ENCODE measurements at places on chromosomes 12 and 14.

GRCh38 chr12:26891704-26892103, 46.1 kb downstream of the INTS13 start:
- no peak for DNase-seq

DNA sequence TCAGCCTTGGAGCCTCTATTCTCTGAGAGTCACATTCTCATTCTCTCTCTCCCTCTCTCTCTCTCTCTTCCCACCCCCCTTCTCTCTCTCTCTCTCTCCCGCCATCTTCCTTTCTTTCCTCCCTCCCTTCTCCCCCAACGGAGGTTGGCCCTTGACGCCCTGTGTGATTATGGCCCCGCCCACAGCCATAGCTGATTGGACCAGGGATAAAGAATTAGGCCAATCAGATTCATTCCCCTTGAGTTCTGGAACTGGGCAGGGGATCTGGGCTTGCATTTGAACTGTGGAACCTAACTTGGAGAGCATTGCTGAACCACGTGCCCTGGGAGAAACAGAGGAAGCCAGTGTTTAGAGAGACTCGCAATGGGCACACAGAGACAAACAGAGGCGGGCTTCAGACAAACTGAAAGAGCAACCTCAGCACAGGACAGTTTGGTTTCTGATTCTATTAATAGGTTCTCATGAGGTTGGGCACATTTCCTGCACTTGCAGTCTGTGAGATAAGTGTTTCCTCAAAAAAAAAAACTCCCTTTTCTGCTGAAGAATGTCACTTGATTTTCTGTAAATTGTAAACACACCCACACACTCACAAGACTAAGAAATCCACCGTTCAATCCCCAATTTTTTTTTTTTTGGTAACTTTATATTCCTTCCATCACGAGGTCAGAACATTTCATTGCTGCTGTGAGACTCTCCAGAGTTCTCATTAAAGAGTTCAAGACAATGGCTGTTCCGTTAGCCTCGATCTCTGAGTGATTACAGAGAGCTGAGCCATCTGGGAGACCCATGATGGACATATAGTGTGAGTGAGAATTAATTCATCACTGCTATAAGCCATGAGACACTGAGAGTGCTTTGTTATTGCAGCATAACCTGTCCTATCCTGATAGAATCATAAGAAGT, 3.5 kb upstream of the P2RX7 start:
- DNase-seq, result peak; percentile 83

DNA sequence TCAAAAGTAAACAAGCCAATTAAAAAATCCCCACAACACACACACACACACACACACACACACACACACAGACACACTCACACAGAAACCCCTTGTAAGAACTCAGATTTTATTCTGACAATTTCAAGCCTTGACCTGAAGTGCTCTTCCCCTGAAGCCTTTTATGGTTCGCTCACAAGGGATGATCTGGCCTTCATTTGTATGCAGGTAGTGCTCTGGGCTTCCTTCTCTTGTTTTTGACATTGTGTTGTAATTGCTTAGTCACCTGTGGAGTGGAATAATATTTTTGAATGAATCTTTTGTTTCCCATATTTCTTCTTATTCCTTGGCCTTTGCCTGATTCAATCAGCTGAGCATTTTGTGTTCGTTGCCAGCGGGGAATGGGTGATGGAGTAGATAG, 83.3 kb upstream of the CSRP2 start:
- no peak for DNase-seq

DNA sequence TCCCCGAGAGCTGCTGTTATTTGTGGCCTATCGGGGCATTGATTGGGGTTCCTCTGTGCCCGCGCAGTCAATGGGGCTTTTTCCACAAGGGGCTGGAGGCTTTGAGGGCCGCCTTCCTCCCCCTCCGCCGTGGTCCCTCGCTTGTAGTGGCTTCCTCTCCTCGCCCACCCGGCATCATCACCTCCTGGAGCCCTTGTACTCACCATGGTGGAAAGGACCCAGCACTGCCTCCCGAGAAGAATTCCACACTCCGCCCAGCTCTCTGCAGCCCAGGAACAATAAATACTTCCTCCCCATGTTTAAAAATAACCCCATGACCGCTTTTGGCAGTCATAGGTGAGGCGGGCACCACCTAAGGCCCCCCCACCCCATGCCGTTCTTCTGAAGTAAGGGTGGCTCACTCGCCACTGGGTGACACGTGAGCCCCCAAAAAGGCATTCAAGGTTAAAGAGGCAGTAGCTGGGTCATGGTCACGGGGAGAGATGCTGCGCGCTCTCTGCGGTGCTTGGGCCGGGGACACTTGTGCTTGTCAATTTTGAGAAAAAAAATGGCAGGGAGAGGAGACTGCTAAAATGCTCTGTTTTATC, at the start of gene MYL2:
MYL2 (minus strand) TSS at position 256 of the 587 bp plus-strand sequence; CDS start at position 206, 50 bp downstream.
- DNase-seq, result no peak

- peak; percentile 96 for DNase-seq
Measured at GRCh38 chr12:6943389-6943721, 261 bp upstream of the RNU7-1 start.

GRCh38 chr12:27651201-27651600, 45.0 kb upstream of the REP15 start:
- no peak for DNase-seq

- DNase-seq, result no peak
Measured at GRCh38 chr12:115752156-115752555, 525.3 kb downstream of the MED13L start.

DNA sequence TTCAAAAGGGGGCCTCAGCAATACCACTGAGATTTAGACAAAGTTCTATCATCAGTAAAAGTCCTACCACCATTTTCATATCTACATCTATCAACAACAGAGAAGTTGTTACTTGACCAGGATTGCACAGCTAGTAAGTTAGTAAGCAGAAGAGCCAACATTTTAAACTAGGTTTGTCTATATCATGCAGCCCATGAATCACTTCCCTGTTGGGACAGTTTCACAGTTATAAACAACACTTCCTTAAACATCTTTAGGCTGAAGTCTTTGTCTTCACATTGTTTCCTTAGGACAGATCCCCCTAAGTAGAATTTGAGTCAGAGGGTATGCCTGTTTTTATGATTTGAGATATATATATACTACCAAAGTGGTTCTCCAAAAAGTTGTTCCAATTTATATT, 68.5 kb downstream of the DAO start:
- DNase-seq, result no peak

GRCh38 chr12:81159856-81160255, 82.0 kb downstream of the ACSS3 start:
- DNase-seq, result no peak

GRCh38 chr12:29159661-29160060, 10.6 kb downstream of the FAR2 start:
- DNase-seq, result no peak

GRCh38 chr14:67461341-67461985, 27.1 kb downstream of the TMEM229B start:
- peak; percentile 31 for DNase-seq

GRCh38 chr12:120076651-120077050, 39.9 kb downstream of the RAB35 start:
- peak; percentile 34 for DNase-seq

- DNase-seq, result no peak
Measured at GRCh38 chr14:104085889-104086201, 345 bp downstream of the ASPG start.

GRCh38 chr12:53185582-53186153, 4.9 kb upstream of the CSAD start:
- DNase-seq, result peak; percentile 47

- DNase-seq, result no peak
Measured at GRCh38 chr12:104317538-104318210, 14.1 kb downstream of the EID3 start.

DNA sequence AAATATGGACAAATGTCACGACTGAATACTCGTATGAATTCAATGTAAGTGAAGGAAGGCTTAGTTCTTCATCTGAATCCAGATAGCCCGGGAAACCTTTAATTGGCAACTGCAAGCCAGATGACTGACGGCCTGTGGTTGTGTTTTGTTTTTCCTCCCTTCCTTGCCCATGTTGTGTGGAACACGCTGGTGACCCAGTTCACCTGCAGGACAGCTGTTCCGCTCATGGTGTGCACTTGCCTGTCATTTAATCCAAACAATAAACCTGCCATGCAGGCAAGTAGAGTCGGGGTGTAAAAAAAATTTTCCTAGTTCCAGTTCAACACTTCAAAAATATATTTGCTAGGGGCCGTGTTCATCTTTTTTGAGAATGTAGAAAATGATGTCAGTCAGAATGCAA, 88.0 kb downstream of the TMEM132D start:
- DNase-seq, result peak; percentile 31

GRCh38 chr12:104133866-104134265, 4.1 kb downstream of the NFYB start:
- no peak for DNase-seq

GRCh38 chr14:99036611-99037293, 235.2 kb downstream of the BCL11B start:
- peak; percentile 32 for DNase-seq

DNA sequence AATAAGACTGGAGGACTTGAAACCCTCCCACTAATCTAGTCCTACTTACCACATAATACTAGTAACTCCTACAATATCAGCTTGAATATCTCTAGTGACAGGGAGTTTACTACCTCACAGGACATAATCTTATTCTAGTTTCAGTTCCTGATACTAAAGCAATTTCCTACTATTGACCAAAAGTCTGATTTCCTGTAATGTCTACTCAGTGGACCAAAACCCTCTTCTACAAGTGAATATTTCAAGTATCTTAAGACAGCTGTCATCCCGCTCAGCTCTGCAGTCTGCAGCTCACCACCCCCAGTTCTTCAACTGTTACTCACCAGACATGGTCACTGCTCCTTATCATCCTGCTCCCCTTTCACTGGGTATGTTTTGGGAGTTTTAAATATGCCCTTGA, 70.8 kb upstream of the TMCC3 start:
- no peak for DNase-seq

DNA sequence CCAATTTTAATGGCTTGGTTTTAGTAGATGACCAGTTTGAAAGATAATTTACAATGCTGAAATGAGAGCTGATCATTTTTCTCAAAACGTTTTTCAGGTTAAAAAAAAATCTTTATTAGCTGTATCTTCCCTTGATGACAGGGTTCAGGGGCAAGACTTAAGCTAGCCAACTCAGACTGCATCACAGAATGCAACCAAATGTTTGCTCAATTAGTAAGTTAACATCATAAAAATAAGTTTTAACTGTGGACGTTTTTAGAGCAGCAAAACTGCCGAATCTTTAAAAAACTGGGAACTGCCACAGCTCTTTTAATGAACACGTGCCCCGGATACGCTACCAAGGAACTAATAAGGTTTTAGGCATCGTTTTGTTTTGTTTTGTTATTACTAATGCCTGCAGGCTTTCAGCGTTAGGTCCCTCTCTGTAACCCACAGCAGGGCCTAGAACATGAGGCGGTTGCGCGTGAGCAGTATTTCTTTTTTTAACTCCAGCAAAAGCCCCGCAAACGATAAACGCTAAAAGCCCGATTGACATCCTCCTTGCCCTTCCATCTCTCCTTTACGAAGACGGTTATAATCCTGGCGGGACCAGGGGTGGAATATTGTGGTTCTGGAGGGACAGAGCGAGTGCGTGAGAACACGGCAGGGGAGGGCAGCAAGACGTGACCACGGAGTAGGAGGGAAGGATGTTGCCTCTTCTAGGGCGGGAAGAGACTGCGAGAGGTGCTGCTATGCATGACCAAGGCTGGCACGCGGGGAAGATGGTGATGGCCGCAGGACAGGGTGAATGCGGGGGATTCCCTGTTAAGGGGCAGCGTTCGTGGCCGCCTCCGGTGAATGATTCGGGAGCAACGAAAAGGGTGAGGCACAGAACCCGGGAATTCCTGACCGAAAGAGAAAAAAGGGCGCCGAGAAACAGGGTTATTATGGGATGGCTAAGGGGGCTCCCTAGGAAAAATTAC, 652 bp downstream of the SUPT16H start:
- DNase-seq, result peak; percentile 68

GRCh38 chr14:101193845-101194372, 290.4 kb upstream of the RTL1 start:
- DNase-seq, result peak; percentile 68

DNA sequence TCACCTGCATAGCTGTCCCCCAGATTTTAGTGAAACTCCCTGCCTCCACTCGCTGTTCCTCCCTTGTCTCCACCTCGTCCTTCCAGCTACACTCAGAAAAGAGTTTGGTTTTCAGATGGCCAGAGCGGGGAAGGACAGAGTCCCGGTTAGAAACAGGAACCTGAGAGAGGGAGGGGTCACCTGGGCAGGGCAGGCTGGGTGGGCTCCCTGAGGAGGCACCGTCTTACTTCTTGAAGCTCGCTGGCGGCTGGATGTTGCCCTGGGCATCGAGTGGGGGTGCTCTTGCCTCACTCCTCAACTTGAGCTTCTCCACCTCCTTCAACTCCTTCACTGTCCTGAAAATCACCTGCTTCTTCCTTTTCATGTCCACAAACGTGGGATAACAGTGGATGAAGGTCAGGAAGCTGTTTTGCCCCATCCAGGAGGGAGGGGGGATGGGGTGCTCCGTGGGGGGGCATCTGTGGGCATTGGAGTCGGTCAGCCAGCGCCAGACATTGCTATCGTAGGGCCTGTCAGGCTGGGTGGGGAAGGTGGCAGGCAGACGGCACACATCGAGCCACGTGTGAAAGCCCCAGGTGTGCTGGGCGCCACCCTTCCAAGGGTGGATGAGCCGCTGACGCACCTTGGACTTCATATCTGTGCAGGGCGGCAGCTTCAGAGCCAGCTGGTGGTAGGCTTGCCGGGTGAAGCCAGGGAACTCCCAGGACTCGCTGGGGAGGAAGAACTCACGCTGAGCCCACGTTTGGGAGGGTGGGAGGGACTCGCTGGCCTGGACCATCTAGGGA, 2.0 kb downstream of the TEX52 start:
- DNase-seq, result no peak

DNA sequence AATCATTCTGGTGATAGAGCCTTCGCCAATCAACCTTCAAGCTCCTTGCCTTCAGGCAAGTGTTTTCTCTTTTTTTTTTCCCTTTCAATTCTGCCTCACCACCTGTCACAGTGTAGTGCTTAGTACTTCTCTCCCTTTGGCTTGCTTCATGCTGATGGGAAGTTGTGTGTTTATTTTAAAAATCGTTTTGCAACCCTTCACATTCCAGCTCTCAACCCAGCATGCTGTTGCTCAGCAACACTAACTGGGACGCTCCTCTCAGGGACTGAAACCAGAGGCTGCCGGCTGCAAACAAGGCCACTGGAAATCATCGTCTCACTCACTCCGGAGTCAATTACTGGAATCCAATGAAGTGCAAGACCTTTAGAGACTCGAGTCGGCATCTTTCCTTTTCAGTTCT, 342.7 kb downstream of the PRKD1 start:
- peak; percentile 61 for DNase-seq

Measured in endodermal cell (in vitro differentiated cells).